Hippocampal formation (tissue), 2 donors: ENCODE measurements at places on chromosomes 5 and 9.
A peak's percentile ranks its signal among the peaks of the same experiment; 100 is the strongest.

DNA sequence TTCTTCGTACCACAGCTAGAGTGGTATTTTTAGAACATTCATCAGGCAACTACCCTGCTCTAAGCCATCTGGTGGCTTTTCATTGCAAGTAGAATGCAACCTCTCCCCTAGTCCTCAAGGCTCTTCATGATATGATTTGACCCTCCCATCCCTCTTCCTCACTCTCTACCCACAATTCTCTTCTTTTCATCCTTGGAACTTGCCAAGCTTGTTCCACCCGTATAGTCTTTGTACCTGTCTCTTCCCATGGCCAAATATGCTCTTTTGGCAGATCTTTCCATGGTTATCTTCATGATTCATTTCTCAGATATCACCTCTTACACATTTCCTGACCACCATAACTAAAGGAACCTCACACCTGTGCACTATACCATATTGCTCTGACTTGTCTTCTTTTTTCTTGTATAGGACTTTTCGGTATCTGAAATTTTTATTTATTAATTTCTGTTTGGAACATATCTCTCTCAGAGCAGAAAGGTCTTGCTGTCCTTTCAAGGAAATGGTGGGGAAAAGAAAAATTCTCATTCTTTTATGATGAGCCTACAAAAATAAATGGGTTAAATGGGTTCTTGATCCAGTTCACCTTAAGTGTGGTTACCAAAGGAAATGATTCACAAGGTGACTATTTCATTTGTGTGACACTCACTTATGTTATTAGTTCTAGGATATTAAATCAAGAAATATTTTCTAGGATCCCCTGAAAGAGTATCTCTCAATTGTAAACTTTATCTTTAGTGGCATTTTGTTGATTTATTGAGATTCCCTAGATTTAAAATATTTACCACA, 3.7 kb upstream of the CD274 start:
- no peak for DNase-seq

- DNase-seq: no peak
Measured at GRCh38 chr5:72472666-72473422, 34.4 kb downstream of the ZNF366 start.

GRCh38 chr5:127988146-127988760, 95.3 kb upstream of the SLC12A2 start:
- DNase-seq: no peak

DNA sequence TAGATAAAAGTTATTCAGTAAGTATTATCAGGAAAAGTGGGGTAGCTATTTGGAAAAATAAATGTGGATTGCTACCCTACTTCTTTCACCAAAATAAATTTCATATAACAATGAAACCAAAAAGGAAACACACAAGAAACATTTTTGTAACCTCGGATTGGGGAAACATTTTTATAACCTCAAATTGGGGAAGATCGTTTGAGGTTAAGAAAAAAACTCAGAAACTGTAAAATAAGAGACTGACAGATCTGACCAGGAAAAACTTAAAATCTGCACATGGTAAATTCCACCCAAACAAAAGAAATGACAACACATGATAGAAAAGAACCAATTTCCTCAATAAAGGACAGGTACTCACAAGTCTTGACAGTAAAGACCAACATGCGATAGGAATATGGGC, 13.5 kb downstream of the EFCAB9 start:
- no peak for DNase-seq

DNA sequence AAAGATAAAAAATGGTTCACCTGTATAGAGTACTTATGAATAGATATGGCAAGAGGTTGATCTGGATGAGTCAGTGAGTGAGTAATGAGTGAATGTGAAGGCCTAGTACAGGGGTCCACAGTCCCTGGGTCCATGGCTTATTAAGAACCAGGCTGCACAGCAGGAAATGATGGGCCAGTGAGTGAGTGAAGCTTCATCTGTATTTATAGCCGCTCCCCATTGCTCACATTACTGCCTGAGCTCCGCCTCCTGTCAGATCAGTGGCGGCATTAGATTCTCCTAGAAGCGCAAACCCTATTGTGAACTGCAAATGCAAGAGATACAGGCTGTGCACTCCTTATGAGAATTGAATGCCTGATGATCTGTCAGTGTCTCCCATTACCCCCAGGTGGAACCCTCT, 307.7 kb upstream of the ZNF608 start:
- DNase-seq: no peak

DNA sequence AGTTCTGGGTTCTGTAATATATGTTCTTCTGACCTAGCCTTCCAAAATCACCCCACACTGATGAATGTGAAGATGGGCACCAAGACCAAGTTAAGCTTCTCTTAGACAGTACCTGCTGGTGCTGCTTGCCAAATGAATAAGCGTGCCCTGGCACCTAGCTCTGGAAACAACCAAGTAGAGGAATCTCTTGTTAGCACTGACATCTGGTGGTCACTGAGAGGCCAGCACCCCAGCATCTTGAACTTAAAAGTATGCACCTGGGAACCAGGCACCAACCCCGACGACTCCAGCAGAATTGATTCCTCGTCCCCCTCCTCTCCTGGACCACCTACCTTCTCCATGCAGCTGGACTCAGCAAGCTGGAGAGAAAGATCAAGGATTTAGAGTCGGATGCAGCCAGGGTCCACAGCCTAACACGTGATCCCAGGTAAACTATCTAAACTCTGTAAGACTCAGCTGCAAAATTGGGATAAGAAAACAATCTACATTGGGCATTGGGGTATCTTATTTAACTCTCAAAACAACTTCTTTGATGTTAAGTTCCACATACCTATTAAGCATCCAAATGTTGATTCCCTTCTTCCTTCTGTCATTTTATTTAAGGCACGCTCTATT, 89.8 kb downstream of the SLC1A3 start:
- peak; percentile 30 for DNase-seq

- no peak for DNase-seq
Measured at GRCh38 chr9:2210201-2210600, 195.1 kb downstream of the SMARCA2 start.

DNA sequence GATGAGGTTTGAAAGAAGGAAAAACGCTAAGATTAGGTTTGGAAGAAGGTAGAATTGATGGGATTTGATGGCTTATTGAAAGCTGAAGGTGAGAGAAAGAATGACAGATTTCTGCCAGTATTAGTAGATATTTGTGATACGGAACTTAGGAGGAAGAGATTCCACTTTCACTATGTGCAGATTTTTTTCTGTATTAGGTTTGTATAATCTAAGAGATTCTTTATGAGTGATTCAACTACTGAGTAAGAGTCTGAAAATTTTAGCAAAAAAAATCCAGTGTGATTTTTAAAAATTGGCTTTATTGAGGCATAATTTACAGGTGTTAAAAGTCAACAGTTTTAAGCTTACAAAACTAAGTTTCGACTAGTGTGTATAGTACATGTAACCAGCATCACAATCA, 54.1 kb downstream of the AP3S1 start:
- DNase-seq: no peak

DNA sequence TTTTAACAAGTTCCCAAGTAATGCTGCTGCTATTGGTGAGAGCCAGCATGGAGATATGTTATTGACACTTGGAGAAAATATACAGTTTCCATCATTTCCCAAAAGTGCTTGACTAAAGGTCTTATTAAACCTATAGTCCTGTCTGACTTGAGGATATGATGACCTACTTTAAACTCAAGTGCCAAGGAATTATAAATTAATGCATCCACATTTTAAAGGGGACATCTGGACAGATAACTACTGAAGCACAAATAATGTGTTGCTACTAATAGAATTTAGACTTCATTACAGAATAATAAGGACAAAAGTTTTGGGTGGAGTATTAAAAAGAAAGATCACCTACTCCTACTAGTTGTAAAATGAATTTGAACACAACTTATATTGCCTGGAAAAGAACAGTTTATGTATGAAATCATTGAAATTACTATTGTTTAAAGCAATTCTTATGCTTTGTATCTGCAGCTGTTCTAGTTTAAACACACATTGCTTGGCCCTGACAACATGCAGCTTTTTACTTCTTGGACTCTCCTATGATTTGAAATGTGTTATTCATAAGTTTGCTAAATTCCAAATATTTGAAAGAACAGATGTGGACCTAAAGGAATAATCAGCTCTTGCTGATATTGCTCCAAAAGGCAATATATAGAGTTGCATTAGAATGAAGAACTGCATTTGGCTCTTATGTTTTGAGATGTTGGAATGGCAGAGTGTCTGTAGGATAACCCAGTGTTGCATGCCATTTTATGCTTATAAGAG, 73.4 kb downstream of the SGCD start:
- DNase-seq: no peak

DNA sequence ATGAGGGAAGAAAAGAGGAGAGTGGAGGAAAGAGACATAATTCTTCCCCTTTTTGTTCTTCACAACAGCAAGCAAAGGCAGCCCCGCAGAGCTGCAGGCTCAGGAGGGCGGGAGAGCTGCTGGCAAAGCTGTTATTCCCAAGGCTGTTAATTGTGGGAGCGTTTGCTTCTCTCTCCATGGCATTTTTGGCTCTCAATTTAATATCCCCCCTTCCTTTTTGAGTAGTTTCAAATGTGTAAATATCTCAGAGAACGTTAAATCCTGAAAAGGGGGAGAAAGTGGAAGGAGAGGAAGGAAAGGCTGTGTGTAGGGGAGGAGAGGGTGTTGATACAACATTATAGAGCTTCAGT, 165.7 kb downstream of the NSG2 start:
- no peak for DNase-seq

GRCh38 chr5:94480486-94480885, 137.9 kb downstream of the KIAA0825 start:
- no peak for DNase-seq

DNA sequence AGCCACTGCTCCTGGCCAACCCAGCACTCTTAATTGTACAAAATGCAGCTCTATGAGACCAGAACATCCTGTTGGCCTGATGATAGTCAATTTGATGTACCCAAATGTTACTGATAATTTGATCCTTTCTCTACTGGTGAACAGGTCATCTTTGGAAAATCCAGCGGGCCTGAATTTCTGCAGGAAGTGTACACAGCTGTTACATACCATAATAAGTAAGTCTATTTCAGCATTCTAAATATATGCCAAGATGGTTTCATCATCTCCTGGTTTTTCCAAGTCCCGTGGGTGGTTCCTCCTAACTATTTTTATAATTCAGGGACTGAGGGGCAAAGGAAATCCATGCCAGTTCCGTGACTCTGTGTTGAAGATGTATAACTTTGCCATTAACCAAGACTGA, 155.4 kb downstream of the DOCK8 start:
- no peak for DNase-seq

DNA sequence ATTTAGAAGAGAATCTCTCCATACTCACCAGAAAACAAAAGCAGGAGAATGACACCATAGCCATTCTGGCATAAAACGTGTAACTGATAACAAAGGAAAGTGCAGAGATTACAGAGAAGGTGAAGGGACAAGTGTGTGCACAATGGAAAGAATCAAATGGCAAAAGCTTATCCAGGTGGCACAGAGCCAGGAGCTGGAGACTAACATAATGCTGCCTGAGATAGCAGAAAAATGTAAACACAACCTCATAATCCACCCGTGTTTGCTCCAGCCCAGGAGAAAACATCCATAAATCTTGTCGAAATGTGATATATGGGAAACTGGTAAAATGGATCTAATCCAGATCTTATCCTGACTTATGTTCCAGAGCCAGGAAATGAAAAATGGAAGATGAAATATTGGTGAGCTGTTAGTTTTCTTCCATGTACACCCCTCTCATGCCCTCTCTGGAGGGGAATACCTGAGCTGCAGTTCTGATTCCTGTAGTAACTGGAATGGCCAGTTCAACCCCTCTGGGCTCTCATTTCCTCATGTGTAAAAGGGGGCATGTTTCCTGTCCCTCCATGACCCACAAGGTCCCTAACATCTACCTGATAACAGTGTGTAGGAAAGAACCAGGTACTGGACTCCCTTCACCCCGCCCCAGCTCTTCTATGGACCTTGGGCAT, 212.3 kb upstream of the DAPK1 start:
- no peak for DNase-seq

DNA sequence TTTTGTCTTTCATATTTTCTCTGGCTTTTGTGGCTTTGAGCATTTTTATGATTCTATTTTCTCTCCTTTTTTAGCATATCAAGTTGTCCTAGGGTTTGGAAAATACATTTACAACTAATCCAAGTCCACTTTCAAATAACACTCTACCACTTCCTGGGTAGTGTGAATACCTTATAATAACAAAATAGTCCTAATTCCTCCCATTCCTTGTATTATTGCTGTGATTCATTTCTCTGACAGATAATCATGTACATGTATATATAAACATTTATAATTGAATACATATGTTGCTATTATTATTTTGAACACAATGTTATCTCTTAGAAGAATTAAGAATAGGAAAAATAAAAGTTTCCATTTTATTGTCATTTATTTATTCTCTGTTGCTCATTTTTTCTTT, 14.9 kb upstream of the ADAM19 start:
- no peak for DNase-seq

GRCh38 chr5:118447350-118447749, 541.0 kb downstream of the DTWD2 start:
- DNase-seq: no peak

GRCh38 chr9:76654575-76654974, 109.7 kb upstream of the PCA3 start:
- DNase-seq: no peak

- no peak for DNase-seq
Measured at GRCh38 chr9:92948038-92948534, 763 bp downstream of the FGD3 start.

DNA sequence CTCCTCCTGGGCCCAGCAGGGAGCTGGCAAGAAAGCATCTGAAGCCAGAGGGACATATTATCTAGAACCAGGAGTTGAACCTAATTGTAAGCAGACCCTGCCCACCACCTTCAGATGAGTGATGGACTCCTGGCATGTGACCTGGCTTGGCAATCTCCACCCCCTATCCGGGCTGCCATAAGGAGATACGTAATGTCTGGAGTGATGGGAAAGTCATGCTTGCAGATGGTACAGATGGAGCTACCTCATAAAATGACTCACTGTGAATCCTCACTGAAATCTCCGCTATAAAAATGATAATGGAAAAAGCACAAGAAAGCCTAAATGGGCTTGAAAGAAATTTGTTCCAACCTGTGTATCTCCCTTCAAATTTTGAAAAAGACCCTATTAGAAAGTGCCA, 157.5 kb downstream of the DMRT2 start:
- DNase-seq: peak; percentile 2

GRCh38 chr5:87899721-87900131, 368.9 kb downstream of the TMEM161B start:
- peak; percentile 88 for DNase-seq

DNA sequence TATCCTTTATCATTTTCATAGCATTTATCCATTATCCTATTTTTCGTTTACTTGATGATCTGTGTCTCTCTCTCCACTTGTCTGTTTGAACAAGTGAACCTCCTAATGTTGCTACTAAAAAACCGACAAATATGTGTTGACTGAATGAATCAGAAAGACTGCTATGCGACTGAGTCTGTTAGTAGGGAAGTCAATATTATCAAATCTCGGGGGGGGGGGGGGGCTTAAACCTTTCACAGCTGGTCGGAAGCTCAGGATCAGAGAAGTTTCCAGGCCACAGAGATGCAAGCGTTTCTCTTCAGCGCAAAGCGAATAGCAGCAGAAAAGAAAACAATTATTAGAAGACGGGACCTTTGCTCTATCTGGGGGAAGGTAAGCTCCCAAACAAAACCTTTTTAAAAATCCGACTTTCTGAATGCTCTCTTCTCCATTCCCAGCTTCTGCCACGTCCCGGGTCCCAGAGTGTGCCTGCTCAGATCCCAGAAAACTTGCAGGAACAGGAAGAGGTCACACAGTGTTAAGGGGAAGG, 412 bp downstream of the RIOK2 start:
- DNase-seq: no peak

GRCh38 chr9:89179895-89180734, 1.5 kb upstream of the SHC3 start:
- peak; percentile 82 for DNase-seq

- DNase-seq: peak; percentile 52
Measured at GRCh38 chr9:105932276-105932675, 237.9 kb downstream of the TMEM38B start.
